ENCODE measurements at places on chromosomes 1 and 21. TPM values are rescaled to one million over a fixed set of nuclear protein-coding genes. Genes with fewer than 3 reads are reported as not detected.

NTNG1 gene
- total RNA-seq: 9.9 TPM

EXO1 gene
- total RNA-seq: 0.83 TPM

NES gene
- 42.4 TPM for total RNA-seq

IKBKE gene
- 12.5 TPM for total RNA-seq

MAP3K7CL gene
- 11.5 TPM for total RNA-seq

RGS4 gene
- total RNA-seq: 1.6 TPM

MEX3A gene
- total RNA-seq: 1.2 TPM

PGBD2 gene
- total RNA-seq: 13.1 TPM

OR2L8 gene
- not detected for total RNA-seq

FCRLB gene
- 3.9 TPM for total RNA-seq

GFI1 gene
- 2.4 TPM for total RNA-seq

GLMP gene
- total RNA-seq: 47.6 TPM

RNF223 gene
- 6.3 TPM for total RNA-seq

ZNF683 gene
- 1.2 TPM for total RNA-seq

TRPM2 gene
- 10.0 TPM for total RNA-seq

INAVA gene
- total RNA-seq: 83.2 TPM

OR2AK2 gene
- not detected for total RNA-seq

UMODL1 gene
- not detected for total RNA-seq

PCSK9 gene
- total RNA-seq: 0.16 TPM

DBT gene
- 24.3 TPM for total RNA-seq

NOS1AP gene
- total RNA-seq: 7.0 TPM

NHLH1 gene
- not detected for total RNA-seq

FCER1A gene
- total RNA-seq: 0.99 TPM

SCYL3 gene
- total RNA-seq: 21.2 TPM

PYHIN1 gene
- 2.1 TPM for total RNA-seq

CASZ1 gene
- 76.8 TPM for total RNA-seq

ZMYND12 gene
- 2.7 TPM for total RNA-seq

OR2L2 gene
- total RNA-seq: 0.29 TPM

GJB3 gene
- total RNA-seq: 14.9 TPM

LAPTM5 gene
- 34.2 TPM for total RNA-seq

CPTP gene
- 21.4 TPM for total RNA-seq

HCRTR1 gene
- not detected for total RNA-seq

C1QA gene
- 64.0 TPM for total RNA-seq

S100A7A gene
- not detected for total RNA-seq

AMY1A gene
- not detected for total RNA-seq

CDA gene
- total RNA-seq: 3.5 TPM

SH3D21 gene
- total RNA-seq: 9.5 TPM

ST6GALNAC3 gene
- 11.7 TPM for total RNA-seq

DNAI4 gene
- 17.2 TPM for total RNA-seq

OR2L3 gene
- not detected for total RNA-seq

OR2T35 gene
- total RNA-seq: not detected

OR14A16 gene
- not detected for total RNA-seq

MPZL1 gene
- total RNA-seq: 99.4 TPM

IL20 gene
- total RNA-seq: not detected

FAM151A gene
- not detected for total RNA-seq
